Natural killer cell (primary cell): ENCODE measurements at places on chromosomes 4 and X. TPM values are rescaled to one million over a fixed set of nuclear protein-coding genes. Genes with fewer than 3 reads are reported as not detected.

NOX1 gene
- not detected for total RNA-seq

DRD5 gene
- not detected for total RNA-seq

TSR2 gene
- 39.0 TPM for total RNA-seq

ZCCHC13 gene
- total RNA-seq, result not detected

FAM47E gene
- total RNA-seq, result not detected

DNA sequence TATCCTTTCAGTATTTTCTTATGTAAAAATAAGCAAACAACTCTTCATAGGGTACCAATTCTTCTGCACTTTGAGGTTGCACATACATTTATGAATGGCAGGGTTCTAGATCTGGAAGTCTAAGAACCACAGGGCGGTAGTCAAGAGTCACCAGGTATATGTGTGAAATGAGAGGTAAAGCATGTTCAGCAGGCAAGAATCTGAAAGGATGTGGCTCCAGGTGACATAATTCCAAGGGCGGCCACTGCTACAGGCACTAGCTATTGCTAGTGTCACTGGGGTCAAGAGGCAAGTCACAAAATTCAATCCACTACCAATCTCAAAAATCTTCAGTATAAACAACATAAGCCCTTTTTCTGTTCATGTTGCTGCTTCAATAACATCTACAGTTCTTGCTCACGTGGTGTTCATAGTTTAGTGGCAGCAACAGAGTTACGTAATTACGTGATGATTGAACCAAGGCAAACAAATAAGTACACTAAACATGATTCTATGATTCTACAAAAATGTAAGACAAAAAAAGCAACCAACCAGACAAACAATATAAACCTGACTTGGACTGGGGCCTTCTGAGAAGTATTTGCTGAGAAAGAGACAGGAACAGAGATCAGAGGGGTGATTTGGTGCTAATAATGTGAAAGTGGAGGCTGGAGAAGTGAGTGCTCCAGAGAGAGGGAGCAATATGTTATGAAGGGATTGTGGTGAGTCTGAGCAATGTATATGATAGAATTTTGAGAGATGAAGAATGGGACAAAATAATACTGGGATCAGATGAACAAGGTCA lies 101.7 kb downstream of the NAA11 start:
- no peak overlapping the region for H3K27ac ChIP-seq
- DNase-seq, result no peak
- H3K4me1 ChIP-seq, result no peaks in the 10 kb centered on the region
- no peaks in the 10 kb centered on the region for H3K36me3 ChIP-seq
- H3K4me3 ChIP-seq, result no peak overlapping the region

GRCh38 chr4:149997881-149998421 lies 80.3 kb upstream of the DCLK2 start:
- no peak overlapping the region for H3K27ac ChIP-seq
- no peaks in the 10 kb centered on the region for H3K27me3 ChIP-seq
- no peaks in the 10 kb centered on the region for H3K4me1 ChIP-seq
- no peak overlapping the region for H3K4me3 ChIP-seq
- no peaks in the 10 kb centered on the region for H3K36me3 ChIP-seq

- no peaks in the 10 kb centered on the region for H3K27me3 ChIP-seq
- DNase-seq, result no peak
- H3K36me3 ChIP-seq, result no peaks in the 10 kb centered on the region
- no peak overlapping the region for H3K4me3 ChIP-seq
These were observed 22.5 kb upstream of the TCEAL4 start for GRCh38 chrX:103562801-103563200.

DNA sequence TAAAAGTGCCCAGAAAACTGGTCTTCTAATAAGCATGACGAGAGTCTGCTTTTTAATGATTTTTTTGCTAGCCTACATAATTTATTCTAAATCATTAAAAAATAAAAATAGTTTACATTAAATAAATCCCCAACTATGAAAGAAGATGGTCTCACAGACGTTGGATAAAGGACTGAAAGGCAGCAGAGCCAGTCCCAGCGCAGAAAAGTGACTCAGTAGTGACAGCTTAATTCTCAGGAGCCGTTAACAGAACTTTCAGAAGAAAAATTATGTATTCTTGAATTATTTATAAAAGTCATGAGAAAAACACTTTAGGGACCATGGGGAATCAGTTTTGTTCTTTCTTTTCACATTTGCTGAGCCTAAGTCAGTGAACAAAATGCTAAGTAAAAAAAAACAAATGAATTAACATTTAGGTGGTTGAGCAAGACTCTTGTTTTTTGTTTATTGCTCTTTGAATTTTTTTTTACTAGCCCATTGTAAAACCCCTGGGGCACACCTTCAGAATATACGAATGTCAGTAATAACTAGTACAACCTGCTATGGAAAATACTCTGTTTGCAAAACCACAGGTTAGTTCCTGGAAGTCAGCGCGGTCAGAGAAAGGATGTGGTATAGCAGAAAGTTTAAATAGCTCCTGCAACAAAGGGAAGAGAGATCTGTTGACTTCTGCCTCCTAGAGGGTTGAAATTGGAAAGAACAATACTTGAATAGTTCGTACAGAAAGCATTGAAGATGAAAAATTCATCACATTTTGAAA lies 50.4 kb upstream of the CCDC160 start:
- no peak for DNase-seq
- peaks cover 14% of the 10 kb centered on the region for H3K4me1 ChIP-seq
- H3K27me3 ChIP-seq, result no peaks in the 10 kb centered on the region
- no peaks in the 10 kb centered on the region for H3K36me3 ChIP-seq
- peak overlapping the region; percentile 45 for H3K27ac ChIP-seq

- H3K4me3 ChIP-seq, result no peak overlapping the region
- H3K4me1 ChIP-seq, result no peaks in the 10 kb centered on the region
- no peaks in the 10 kb centered on the region for H3K36me3 ChIP-seq
- DNase-seq, result no peak
These were observed 1077.6 kb downstream of the FAM133A start for GRCh38 chrX:94751611-94752010.

DNA sequence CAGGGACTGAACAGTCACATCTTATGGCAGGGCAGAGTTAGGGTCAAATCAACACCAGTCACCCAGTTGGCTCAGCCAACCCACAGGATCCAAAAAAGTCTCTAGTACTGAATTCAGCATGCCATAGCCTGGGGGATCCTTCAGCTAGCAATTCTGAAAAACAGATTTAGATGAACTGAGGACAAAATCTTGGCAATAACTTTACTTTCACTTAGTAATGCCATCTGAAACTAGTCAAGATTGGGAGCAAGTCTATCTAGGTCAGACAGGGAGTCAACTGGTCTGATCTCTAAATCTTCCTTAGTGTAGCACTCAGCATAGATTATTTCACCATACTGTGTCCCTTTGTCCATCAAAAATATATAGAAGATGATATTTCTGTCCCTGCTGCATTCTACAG lies 76.0 kb downstream of the HHIP start:
- H3K36me3 ChIP-seq, result no peaks in the 10 kb centered on the region
- H3K4me1 ChIP-seq, result no peaks in the 10 kb centered on the region
- no peak for DNase-seq

DNA sequence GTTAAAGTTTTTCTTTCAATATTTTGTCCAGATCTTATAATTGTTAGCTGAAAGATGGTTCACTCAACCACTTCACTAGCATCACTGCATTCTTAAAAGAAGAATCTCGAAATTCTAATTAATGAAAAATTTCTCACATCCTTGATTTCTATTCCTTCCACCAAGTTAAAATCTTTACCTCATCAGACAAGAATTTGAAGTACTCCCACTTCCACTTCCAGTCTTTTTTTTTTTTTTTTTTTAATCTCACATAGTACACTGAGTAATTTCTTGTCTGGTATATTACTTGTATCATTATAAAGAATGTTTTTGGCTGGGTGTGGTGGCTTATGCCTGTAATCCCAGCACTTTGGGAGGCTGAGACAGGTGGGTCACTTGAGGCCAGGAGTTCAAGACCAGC lies 73.2 kb downstream of the FBXW7 start:
- H3K4me1 ChIP-seq, result peaks cover 27% of the 10 kb centered on the region
- H3K36me3 ChIP-seq, result no peaks in the 10 kb centered on the region
- H3K27ac ChIP-seq, result no peak overlapping the region
- DNase-seq, result no peak
